Stimulated activated CD8-positive, alpha-beta memory T cell treated with anti-CD3 and anti-CD28 coated beads, Interleukin-7, amount 100 ng/mL, for 24 hours (primary cell): ENCODE measurements at places on chromosomes 1 and 21.

GRCh38 chr1:202131956-202132821 is 9.5 kb downstream of the GPR37L1 start:
- no peak for DNase-seq

DNA sequence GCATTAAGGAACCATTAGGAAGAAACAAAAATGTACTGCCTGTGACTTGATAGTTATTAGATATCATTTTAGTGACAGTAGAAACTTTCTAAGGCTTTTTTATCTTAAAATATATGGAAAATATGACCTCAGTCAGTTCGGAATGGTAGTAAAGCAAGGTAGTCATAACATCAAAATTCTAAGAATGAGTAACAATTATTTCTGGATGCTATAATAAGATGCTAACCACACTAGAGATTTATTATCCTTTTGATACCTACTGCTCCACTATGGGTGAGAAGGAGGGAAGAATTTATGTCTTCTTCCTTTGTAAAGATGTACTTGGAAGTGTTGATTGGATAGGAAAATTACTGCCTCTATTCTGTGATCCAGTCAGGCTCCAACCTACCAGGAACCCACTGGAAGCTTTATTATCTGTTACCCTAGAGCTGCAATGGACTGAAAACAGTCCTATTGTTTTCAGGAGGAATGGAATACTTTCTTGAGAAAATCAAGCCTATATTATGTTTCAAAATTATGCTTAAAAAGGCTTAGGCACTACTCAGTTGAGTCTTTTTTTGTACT is 8.8 kb downstream of the FMN2 start:
- DNase-seq: no peak

DNA sequence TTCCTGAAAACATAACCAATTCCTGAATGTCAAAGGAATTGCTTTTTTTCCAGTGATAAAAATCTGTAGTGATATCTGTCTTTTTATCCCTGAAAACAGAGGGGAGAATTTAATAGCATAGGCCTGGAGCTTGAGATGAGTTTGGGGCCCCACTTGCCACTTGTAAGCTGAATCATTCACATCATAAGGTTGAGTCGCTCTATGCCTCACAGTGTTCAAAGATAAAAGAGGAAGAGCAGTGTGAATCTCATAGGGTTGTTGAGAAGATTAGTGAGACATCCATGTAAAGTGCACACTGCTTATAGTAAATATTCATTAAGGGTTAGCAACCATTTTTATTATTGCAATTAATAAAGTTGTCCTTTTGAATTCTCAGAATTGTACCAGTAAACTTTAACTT is 271.3 kb downstream of the DNM3 start:
- no peak for DNase-seq

- no peak for DNase-seq
These were observed 81.7 kb upstream of the ATP1B1 start for GRCh38 chr1:169024800-169025271.

GRCh38 chr21:17834639-17835354 is 15.6 kb upstream of the C21orf91 start:
- no peak for DNase-seq

- DNase-seq: no peak
These were observed 404.9 kb downstream of the LTN1 start for GRCh38 chr21:28587748-28588147.

- no peak for DNase-seq
These were observed 297.2 kb downstream of the TGFB2 start for GRCh38 chr1:218642033-218642948.

GRCh38 chr1:42767510-42768000 is 506 bp downstream of the C1orf50 start:
- DNase-seq: no peak

- DNase-seq: no peak
These were observed 72.7 kb upstream of the FAM20B start for GRCh38 chr1:178953034-178953433.

DNA sequence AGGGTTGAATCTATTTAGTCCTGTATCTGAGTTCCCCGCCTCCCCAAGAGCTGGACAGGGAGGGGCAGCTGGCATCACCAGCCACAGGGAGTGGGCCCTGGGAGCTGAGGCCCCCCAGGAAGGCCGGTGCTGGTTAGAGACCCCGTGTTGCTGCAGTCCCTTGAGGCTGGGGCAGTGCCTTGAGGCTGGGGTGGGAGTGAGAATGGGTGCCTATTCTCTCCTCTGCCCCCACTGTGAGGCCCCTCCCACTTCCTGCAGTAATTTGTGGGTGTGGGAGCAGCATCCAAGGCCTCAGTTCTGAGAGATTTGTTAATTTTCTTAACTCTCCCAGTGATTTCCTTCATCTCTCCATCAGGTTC is 2.5 kb upstream of the TRAPPC3 start:
- no peak for DNase-seq

DNA sequence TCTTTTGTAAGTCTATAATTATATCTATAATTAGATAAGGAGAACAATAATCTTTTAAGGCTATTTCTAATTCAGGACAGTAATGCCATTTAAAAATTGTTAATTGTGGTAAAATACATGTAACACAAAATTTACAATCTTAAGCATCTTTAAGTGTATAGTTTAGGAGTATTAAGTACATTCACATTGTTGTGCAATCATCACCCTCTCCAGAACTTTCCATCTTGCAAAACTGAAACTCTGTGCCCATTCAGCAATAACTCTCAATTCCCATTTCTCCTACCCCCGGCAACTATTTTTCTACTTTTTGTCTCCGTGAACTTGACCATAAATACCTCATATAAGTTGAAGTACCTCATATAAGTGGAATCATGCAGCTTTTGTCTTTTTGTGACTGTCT is 93.9 kb upstream of the KCNA3 start:
- DNase-seq: no peak

DNA sequence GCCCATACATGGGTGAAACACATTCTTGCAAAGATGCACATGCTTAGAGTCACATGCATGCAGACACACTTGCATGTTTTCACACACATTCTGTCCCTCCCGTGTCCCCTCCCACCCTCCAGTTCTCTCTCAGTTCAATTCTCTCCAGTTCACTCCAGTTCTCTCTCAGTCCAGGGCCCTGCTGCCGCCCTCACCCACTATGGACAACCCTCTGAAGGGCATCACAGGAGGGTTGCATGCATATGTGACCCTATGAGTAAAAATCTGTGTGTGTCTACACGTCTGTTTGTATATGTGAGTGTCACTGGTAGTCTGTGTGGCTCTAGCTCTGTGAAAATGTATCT is 21.8 kb upstream of the ADGRB2 start:
- DNase-seq: no peak

- no peak for DNase-seq
These were observed 40.9 kb downstream of the C1orf21 start for GRCh38 chr1:184427722-184428121.

DNA sequence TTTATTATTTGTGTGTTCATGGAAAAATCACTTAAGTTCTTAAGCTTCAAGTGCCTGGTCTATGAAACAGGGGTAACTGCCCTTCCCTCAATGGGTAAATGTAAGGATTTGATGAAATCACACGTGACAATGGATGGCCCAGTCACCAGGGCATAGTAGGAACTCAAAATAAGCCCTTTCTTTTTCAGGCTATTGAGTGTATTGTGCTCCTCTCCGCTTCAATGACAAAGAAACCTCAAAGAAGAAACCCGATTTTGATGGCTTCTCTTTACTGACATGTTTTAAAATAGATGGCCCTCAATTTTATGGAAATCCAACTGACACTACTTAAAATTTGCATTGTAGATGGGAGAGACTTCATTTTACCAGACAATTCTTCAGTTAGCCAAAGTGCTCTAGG is 543.5 kb downstream of the OMA1 start:
- no peak for DNase-seq

GRCh38 chr1:68953311-68953710 is 456.4 kb upstream of the DEPDC1 start:
- no peak for DNase-seq

DNA sequence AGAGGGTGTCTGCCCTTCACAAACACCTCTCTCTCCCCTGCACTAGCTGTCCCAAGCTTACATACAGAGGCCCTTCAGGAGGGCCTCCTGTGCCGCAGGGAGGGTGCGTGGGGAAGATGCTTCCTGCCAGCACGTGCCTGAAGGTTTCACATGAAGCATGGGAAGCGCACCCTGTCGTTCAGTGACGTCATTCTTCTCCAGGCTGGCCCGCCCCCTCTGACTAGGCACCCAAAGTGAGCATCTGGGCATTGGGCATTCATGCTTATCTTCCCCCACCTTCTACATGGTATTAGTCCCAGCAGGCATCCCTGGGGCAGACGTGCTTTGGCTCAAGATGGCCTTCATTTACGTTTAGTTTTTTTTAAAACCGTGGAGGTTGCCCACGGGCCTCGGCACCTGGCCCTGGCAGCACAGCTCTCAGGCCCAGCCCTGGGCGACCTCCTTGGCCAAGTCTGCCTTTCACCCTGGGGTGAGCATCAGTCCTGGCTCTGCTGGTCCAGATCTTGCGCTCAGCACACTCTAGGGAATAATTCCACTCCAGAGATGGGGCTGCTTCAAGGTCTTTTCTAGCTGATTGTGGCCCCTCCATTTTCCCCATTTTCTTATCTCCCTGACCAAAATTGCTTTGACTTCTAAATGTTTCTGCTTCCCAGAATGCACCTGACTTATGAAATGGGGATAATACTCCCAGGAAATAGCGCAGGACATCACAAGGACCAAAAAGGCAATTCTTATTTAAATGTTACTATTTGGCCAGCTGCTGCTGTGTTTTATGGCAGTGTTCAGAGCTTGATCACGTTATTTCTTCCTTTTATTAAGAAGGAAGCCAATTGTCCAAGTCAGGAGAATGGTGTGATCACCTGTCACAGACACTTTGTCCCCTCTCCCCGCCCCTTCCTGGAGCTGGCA is 6.1 kb downstream of the NPPA start:
- DNase-seq: no peak

- DNase-seq: no peak
These were observed 138.2 kb upstream of the SPAG17 start for GRCh38 chr1:118323246-118323645.

GRCh38 chr1:15310544-15310943 is 63.5 kb downstream of the FHAD1 start:
- DNase-seq: no peak

GRCh38 chr1:55703726-55704363 is 488.7 kb upstream of the USP24 start:
- no peak for DNase-seq

DNA sequence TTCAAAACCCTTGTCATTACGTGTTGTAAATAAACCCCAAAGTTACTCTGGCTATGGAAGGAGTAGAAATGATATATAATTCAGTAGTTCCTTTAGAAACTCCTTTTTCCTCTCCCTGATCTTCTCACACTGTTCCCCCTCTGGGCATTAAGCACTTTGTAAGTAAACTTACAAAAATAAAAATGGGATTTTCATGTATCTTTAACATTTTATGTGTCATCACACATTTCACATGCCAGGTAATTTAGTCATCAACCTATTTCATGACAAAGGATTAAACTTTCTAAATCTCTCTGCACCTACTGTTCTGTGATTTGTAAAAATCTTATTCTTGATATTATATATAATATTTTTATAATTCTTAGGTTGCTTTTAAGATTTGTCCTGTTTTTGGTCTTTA is 176.9 kb downstream of the NEK7 start:
- DNase-seq: no peak

- no peak for DNase-seq
These were observed 888 bp upstream of the COL18A1 start for GRCh38 chr21:45403825-45404729.

GRCh38 chr1:247895163-247895637 is at the start of gene OR2W3:
Gene OR2W3, plus strand, starts transcription at chr1:247895587. Its CDS starts 0 bp downstream, at chr1:247895587.
- no peak for DNase-seq

GRCh38 chr1:111127923-111128643 is 11.8 kb downstream of the DRAM2 start:
- DNase-seq: no peak

DNA sequence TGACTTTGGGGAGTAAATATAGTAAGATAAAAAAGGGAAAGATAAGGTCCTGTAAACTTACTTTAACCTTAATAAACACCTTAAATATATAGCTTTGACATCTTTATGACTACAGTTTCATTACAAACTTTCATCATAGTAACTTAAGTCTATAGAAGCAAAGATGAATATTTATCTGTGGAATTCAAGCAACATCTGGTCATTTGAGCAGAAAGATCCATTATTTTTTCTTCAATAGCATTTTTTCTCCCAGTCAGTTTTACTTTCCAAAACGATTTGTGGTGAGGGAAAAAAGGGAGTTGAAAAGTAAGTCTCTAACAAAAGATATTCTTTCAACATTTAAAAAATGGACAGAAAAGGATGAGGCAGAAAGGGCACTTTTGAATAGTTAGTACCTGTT is 69.0 kb downstream of the HMCN1 start:
- no peak for DNase-seq

GRCh38 chr1:3915551-3916121 is 15.6 kb upstream of the C1orf174 start:
- no peak for DNase-seq

DNA sequence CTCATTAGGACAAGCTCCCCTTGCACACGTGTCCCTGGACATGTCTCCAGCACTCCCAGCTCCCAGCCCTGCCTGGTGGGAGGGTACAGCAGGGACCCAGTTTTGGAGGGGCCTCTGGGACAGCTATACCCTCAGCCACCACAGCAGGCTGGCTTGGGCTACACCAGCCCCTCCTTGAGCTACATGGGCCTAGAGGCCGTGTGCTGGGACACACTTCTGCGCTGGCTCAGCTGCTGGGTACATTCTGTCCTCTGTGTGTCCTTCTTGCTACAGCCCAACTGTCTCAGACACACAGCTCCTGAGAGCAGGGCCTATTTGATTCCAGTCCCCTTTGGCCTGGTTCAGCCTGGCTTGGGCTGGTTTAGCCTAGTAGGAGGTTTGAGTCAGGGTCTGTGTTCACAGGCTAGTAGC is 26.7 kb downstream of the DMAP1 start:
- DNase-seq: no peak

- no peak for DNase-seq
These were observed 28.5 kb downstream of the MAB21L3 start for GRCh38 chr1:116139592-116140134.

DNA sequence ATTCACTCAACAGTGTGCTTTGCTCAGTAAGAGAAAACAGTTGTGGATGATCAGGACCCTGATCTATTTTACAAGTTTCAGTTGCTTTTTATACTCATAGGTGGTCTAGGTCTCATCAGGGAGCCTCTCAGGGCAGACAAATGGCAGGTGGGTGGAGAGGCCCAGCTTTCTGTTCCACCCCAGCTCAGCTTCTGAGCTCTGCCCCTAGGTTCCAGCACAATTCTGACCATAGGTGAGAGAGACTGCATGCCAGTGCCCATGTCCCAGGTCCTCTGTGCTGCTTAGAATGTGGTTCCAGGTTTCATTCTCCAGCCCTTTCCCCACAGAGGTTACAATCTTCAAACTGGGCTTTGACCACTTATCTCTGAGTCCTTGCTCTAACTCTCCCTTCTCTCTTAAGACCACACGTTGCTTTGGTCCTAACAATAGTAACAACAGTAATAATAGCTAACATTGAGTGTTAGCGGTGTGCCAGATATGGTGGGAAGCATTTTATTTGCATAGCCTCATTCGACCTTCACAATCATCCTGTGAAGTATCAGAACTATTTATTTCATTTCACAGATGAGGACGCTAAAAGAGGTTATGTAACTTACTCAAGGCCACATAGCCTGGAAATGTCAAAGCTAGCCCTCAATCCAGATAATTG is 19.6 kb upstream of the DUSP10 start:
- DNase-seq: no peak
